Smooth muscle cell of the umbilical artery (primary cell): ENCODE measurements at places on chromosomes 13 and 19. TPM values are rescaled to one million over a fixed set of nuclear protein-coding genes. Genes with fewer than 3 reads are reported as not detected.

Gene NOVA2
- 0.23 TPM in 1 of 2 replicates, not detected in the other for total RNA-seq

Gene SPRY2
- total RNA-seq, result 8.0 and 27.5 TPM in 2 replicates

Gene ADGRE1
- total RNA-seq, result not detected in 2 replicates

Gene DNM2
- total RNA-seq, result 76.6 and 120 TPM in 2 replicates

Gene NEK3
- 8.0 and 13.1 TPM in 2 replicates for total RNA-seq

Gene PSG7
- total RNA-seq, result not detected in 2 replicates

Gene METTL21C
- total RNA-seq, result not detected in 2 replicates

Gene TMEM272
- total RNA-seq, result not detected in 2 replicates

Gene OVOL3
- total RNA-seq, result not detected in 2 replicates

Gene PDX1
- total RNA-seq, result not detected in 2 replicates

Gene SPRYD7
- 8.3 and 10.9 TPM in 2 replicates for total RNA-seq

Gene GCDH
- 23.7 and 43.4 TPM in 2 replicates for total RNA-seq

Gene CCDC169
- 5.6 and 5.9 TPM in 2 replicates for total RNA-seq

Gene GSK3A
- total RNA-seq, result 17.2 and 33.1 TPM in 2 replicates

Gene CFD
- total RNA-seq, result 1.7 and 3.6 TPM in 2 replicates

Gene UNC13A
- total RNA-seq, result 0.30 and 0.97 TPM in 2 replicates

Gene VAV1
- total RNA-seq, result not detected in 2 replicates

Gene KLK15
- not detected in 2 replicates for total RNA-seq

Gene RXFP2
- total RNA-seq, result not detected in 2 replicates

Gene TEAD2
- total RNA-seq, result 20.8 and 22.2 TPM in 2 replicates

Gene KIR2DL1
- not detected in 2 replicates for total RNA-seq

Gene SPTBN4
- 0.30 and 0.97 TPM in 2 replicates for total RNA-seq

Gene NUFIP1
- total RNA-seq, result 2.4 and 5.0 TPM in 2 replicates

Gene CNN2
- total RNA-seq, result 284 and 606 TPM in 2 replicates

Gene TMEM145
- not detected in 2 replicates for total RNA-seq

Gene CDX2
- total RNA-seq, result not detected in 2 replicates

Gene MYH14
- total RNA-seq, result under 0.01 TPM in 1 of 2 replicates, not detected in the other

Gene RNF17
- not detected in 2 replicates for total RNA-seq

Gene MIR17HG
- 6.4 and 7.1 TPM in 2 replicates for total RNA-seq

Gene SLC46A3
- 6.3 and 17.8 TPM in 2 replicates for total RNA-seq

Gene CRX
- not detected in 2 replicates for total RNA-seq

Gene CYP4F3
- not detected in 2 replicates for total RNA-seq

Gene POU2F2
- total RNA-seq, result 1.5 and 11.8 TPM in 2 replicates

Gene FCER2
- not detected in 2 replicates for total RNA-seq

Gene GIPC3
- total RNA-seq, result under 0.01 TPM in 1 of 2 replicates, not detected in the other

Gene GSX1
- not detected in 2 replicates for total RNA-seq

Gene KIR2DL3
- total RNA-seq, result not detected in 2 replicates

Gene PLVAP
- total RNA-seq, result not detected in 2 replicates

Gene LRP3
- total RNA-seq, result 24.6 and 40.9 TPM in 2 replicates

Gene ANGPTL4
- total RNA-seq, result 8.6 and 13.4 TPM in 2 replicates

Gene IFNL2
- total RNA-seq, result not detected in 2 replicates

Gene ASPDH
- total RNA-seq, result not detected in 2 replicates

Gene TEX26
- total RNA-seq, result not detected in 2 replicates

Gene DACH1
- under 0.01 TPM in 1 of 2 replicates, not detected in the other for total RNA-seq

Gene LDLR
- total RNA-seq, result 271 and 284 TPM in 2 replicates

Gene ZFP82
- 7.4 and 8.0 TPM in 2 replicates for total RNA-seq

Gene GGN
- total RNA-seq, result 0.30 and 0.88 TPM in 2 replicates

Gene ZNF540
- 0.28 and 0.89 TPM in 2 replicates for total RNA-seq
